ENCODE measurements at places on chromosomes 7 and 10.

- DNase-seq, result no peak
- H3K4me1 ChIP-seq, result no peaks in the 10 kb centered on the region
- no peaks in the 10 kb centered on the region for H3K36me3 ChIP-seq
- no peak overlapping the region for H3K4me3 ChIP-seq
- H3K27me3 ChIP-seq, result no peaks in the 10 kb centered on the region
These were observed 585.5 kb downstream of the INHBA start for GRCh38 chr7:41117431-41117830.

GRCh38 chr7:21915140-21915539 is 30.6 kb downstream of the CDCA7L start:
- H3K4me3 ChIP-seq, result no peak overlapping the region
- peaks cover 10% of the 10 kb centered on the region for H3K4me1 ChIP-seq
- no peaks in the 10 kb centered on the region for H3K27me3 ChIP-seq
- H3K27ac ChIP-seq, result no peak overlapping the region

DNA sequence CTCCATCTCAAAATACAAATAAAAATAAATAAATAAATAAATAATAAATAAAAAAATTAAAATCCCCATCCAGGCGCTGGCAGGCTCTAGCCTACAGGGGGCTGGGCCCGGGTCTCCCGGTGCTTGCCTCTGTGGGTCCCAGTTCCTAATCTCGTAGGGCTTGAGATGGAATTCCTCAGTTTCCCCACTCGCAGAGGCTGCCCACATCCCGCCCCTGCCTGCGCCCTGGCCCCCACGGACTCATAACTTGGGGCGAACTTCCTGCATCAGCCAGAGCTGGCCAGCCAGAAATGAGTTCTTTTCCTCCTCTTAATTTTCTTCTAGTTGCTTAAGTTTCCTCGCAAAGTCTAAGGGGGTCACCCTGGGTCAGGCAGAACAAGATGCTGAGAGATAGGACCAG is 22.0 kb upstream of the SRRM3 start:
- no peaks in the 10 kb centered on the region for H3K27me3 ChIP-seq
- H3K36me3 ChIP-seq, result no peaks in the 10 kb centered on the region
- no peaks in the 10 kb centered on the region for H3K4me1 ChIP-seq
- no peak overlapping the region for H3K4me3 ChIP-seq

GRCh38 chr7:18828994-18829857 is 288.2 kb downstream of the TWIST1 start:
- no peak overlapping the region for H3K4me3 ChIP-seq
- DNase-seq, result no peak
- no peaks in the 10 kb centered on the region for H3K4me1 ChIP-seq
- H3K27me3 ChIP-seq, result no peaks in the 10 kb centered on the region
- H3K36me3 ChIP-seq, result no peaks in the 10 kb centered on the region

- no peak for DNase-seq
- H3K27me3 ChIP-seq, result peaks cover 34% of the 10 kb centered on the region
- H3K4me1 ChIP-seq, result peaks cover 32% of the 10 kb centered on the region
- no peaks in the 10 kb centered on the region for H3K36me3 ChIP-seq
- no peak overlapping the region for H3K4me3 ChIP-seq
These were observed 5.7 kb downstream of the AUTS2 start for GRCh38 chr7:69603937-69604494.

DNA sequence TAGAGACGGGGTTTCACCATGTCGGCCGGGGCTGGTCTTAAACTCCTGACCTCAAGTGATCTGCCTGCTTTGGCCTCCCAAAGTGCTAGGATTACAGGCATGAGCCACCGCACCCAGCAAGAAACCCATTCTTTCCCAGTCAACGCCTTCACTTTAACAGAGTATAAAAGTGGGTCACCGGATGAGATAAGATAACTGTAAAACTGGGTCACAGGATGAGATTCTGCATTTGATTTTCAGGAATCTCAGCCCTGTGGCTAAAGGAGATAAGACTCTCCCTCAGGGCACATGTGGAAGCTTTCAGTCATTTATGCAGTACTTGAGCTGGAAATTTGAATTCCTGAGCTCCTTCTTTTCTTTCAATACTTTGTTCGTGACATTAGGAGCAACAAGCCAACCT is 70.8 kb downstream of the LRRC17 start:
- no peaks in the 10 kb centered on the region for H3K36me3 ChIP-seq
- H3K4me3 ChIP-seq, result no peak overlapping the region
- no peak overlapping the region for H3K27ac ChIP-seq
- peak; percentile 61 for DNase-seq
- H3K4me1 ChIP-seq, result no peaks in the 10 kb centered on the region
- no peaks in the 10 kb centered on the region for H3K27me3 ChIP-seq

GRCh38 chr10:60086862-60087261 is 180.5 kb upstream of the CCDC6 start:
- no peak for DNase-seq
- H3K27me3 ChIP-seq, result no peaks in the 10 kb centered on the region
- H3K27ac ChIP-seq, result no peak overlapping the region
- peaks cover 17% of the 10 kb centered on the region for H3K36me3 ChIP-seq
- no peaks in the 10 kb centered on the region for H3K4me1 ChIP-seq
- H3K4me3 ChIP-seq, result no peak overlapping the region

- H3K4me1 ChIP-seq, result peaks cover 35% of the 10 kb centered on the region
- H3K4me3 ChIP-seq, result no peak overlapping the region
- H3K27me3 ChIP-seq, result peaks cover 9% of the 10 kb centered on the region
These were observed 1.7 kb downstream of the ADAM8 start for GRCh38 chr10:133274751-133275683.

Data from cardiac muscle cell (in vitro differentiated cells and primary cell).